Stimulated activated CD4-positive, alpha-beta T cell treated with anti-CD3 and anti-CD28 coated beads, Interleukin-1b, Interleukin-23, amount 100 ng/mL, for 1 hour (primary cell): ENCODE measurements at places on chromosomes 2 and 18.

GRCh38 chr2:81644189-81644588 lies 1339.6 kb upstream of the LRRTM1 start:
- DNase-seq = no peak

DNA sequence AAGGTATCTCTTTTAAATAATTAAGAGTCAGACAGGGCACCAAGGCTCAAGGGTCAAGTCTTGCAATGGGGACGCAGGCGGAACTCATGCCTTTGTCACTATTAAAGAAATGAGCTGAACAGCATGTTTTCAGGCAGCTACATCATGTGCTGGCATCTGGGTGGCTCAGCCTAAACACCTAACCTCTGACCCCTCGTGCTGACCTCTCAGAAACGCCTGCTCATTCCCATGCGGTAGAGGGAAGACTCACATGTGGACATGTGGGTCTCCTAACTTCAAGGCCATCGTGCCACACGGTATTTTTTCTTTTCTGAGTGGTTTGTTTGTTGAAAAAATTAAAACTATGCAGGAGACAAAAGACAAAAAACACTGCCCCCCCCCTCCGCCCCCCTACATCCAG lies 31.3 kb downstream of the CYP27C1 start:
- no peak for DNase-seq

GRCh38 chr2:68698567-68699377 lies 35.8 kb upstream of the ARHGAP25 start:
- DNase-seq = no peak

GRCh38 chr2:62201307-62201706 lies 5.4 kb downstream of the B3GNT2 start:
- DNase-seq = no peak

GRCh38 chr2:186308347-186308746 lies 177.7 kb upstream of the ZC3H15 start:
- DNase-seq = no peak
